Activated T-cell treated with anti-CD3 and anti-CD28 coated beads, Interleukin-2, amount 50 U/mL, for 72 hours (primary cell): ENCODE measurements at places on chromosomes 1 and 21. TPM values are rescaled to one million over a fixed set of nuclear protein-coding genes. Genes with fewer than 3 reads are reported as not detected.

DNA sequence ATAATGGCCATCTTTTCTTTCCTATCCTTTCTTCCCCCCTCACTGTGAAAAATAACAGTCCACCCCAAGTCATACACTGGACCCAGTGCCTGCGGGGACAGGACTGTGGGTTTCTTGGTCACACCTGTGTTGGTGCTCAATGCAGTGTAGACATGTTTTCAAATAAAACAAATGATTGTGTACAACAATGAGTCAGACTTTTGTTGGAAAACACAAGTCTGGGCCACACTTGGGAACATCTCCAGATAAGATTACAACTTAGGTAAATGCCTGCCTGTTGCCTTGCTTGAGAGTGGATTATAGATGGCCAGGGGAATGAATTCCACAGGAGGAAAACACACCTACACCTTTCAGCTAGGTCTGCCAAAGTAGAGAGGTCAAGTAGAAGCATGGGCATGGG lies 34.1 kb downstream of the PDPN start:
- H3K27ac ChIP-seq: no peak overlapping the region
- H3K36me3 ChIP-seq: no peaks in the 10 kb centered on the region
- no peak for DNase-seq
- no peaks in the 10 kb centered on the region for H3K4me1 ChIP-seq

GRCh38 chr21:33458861-33459260 lies 20.9 kb downstream of the TMEM50B start:
- H3K4me3 ChIP-seq: no peak overlapping the region
- no peak for DNase-seq
- H3K36me3 ChIP-seq: no peaks in the 10 kb centered on the region
- H3K4me1 ChIP-seq: no peaks in the 10 kb centered on the region
- no peaks in the 10 kb centered on the region for H3K27me3 ChIP-seq
- no peak overlapping the region for H3K27ac ChIP-seq

The OR6N2 gene
- total RNA-seq: not detected

The RIMKLA gene
- total RNA-seq: 0.79 TPM

DNA sequence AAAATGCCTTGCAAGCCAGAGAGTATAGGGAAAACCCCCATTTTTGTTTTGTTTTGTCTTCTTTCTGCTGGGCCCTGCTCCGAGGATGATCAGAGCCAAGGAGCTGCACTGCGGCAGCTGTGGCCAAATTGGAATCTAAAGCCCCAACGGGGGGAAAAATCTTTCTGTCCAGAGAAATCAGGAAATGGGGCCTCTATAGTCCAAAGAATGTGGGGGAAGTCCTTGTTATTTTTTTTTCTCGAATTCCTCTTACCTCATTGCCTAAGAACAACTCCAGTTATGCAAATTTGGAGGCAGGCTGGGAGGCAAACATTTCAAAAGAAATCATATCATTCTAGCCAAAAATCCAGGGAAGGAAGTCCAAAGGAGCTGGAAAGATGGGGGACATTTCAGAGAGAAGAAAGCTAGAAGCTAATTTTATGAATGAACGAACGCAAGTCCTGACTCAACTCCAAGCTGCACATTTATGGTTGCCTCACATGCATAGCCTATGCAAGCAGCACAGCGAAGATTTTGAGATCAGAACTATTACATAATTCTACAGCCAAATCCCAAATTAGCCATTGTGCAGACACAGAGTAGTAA lies 263.2 kb downstream of the KCTD3 start:
- H3K4me1 ChIP-seq: no peaks in the 10 kb centered on the region
- H3K36me3 ChIP-seq: no peaks in the 10 kb centered on the region
- DNase-seq: no peak
- H3K4me3 ChIP-seq: no peak overlapping the region
- H3K27me3 ChIP-seq: no peaks in the 10 kb centered on the region

The SLC35A3 gene
- 19.2 TPM for total RNA-seq

The CHIA gene
- total RNA-seq: not detected

The ARMH1 gene
- 108 TPM for total RNA-seq

DNA sequence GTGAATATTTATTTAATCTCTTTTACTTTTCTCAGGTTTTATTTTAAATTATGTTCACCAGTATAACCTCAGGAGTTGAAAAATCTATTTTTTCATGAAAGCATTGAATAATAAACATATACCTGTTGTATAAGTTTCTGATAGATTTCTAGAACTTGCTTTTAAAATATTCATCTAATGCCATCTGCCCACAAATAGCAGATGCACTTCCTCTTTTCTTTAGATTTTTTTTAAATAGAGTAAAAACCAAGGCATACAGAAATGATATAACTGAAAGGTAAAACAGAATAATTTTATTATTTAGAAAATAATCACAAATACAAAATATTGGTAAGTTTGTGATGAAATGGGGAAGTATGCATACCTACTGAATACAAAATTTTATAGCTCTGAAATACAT lies 130.7 kb upstream of the PRMT6 start:
- H3K36me3 ChIP-seq: peaks cover 2% of the 10 kb centered on the region
- no peak overlapping the region for H3K4me3 ChIP-seq
- no peaks in the 10 kb centered on the region for H3K27me3 ChIP-seq
- H3K27ac ChIP-seq: no peak overlapping the region
- H3K4me1 ChIP-seq: no peaks in the 10 kb centered on the region

- H3K4me3 ChIP-seq: peak overlapping the region; percentile 39
- peaks cover 23% of the 10 kb centered on the region for H3K4me1 ChIP-seq
- peaks cover 54% of the 10 kb centered on the region for H3K27me3 ChIP-seq
Measured at GRCh38 chr1:26991310-26992116, 2.0 kb upstream of the TRNP1 start.

- H3K36me3 ChIP-seq: peaks cover 11% of the 10 kb centered on the region
- peak overlapping the region; percentile 74 for H3K4me3 ChIP-seq
- peak; percentile 28 for DNase-seq
- H3K27ac ChIP-seq: peak overlapping the region; percentile 78
Measured at GRCh38 chr1:246364415-246364941, 142.6 kb downstream of the SMYD3 start.

DNA sequence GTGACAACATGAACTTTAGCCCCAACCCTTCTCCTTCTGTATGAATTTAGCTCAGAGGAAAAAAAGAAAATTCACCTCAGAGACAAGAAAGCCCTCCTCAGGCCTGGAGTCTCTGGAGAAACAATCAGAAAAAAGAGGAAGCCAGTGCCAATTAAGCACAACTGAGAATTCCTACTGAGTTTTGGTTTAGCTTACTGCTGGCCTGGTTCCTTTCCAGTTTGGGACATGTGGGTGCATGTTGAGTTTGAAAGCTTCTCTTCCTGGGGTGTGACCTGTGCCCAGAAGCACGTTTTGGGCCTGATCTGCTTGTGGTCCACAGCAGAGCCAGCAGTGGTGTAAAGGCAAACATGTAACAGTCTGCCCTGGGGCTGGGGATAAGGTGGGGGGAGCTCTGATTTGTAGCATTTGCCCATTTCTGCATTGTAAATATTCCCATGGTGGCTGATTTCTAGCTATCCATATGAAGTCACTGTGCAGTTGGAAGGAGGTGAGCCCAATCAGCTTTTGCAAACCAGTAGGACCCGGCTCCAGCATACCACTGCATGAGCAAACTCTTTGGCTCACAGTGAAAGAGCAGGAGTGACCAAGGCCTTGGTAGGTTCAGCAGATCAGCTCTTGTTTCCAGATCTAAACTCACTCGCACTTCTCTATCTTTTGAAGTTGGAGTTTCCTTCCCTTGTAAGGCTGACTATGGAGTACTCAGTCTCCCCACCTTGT lies 4.7 kb upstream of the THEM5 start:
- peaks cover 8% of the 10 kb centered on the region for H3K4me1 ChIP-seq
- H3K36me3 ChIP-seq: no peaks in the 10 kb centered on the region
- DNase-seq: no peak
- H3K27ac ChIP-seq: no peak overlapping the region

DNA sequence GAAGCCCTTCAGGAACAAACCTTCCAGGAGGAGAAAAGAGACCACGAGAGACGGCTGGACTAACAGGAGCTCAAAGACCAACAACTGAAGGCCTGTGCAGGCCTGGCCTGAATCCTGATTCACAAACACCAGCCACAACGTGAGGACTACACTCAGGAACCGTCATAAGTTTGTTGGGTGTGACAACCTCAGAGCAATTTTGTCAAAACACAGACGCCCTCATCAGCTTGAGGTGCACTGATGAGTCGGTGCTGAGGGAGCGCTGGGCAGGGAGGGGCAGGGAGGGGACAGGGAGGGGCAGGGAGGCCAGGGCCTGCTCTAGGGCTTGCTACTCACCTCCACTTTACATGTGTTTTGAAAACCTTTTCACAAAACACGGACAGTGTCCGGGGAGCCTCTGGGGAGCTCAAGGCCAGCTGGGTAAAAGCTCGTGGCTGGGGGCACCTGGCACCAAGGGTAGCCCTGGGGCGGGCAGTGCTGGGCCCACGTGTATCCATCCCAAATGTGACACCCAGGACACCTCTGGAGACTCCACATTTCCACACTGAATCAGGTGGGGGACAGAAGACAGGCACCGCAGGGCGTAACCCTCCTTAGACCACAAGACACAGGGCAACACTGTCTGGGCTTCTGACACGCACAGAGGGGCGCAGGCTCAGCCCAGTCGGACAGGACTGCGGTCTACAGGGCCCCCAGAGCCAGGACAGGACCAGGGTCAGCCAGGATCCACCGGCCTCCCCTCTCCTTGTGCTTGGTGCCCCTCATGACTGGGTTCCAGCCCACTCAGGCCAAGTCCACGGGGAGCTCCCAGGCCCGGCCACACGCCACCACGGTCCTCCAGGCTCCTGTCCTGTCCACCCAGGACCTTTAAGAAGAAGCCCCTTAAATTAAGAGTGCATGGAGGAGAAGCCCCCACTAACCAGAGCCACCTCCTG lies 16.5 kb downstream of the LSS start:
- H3K27ac ChIP-seq: no peak overlapping the region
- H3K27me3 ChIP-seq: no peaks in the 10 kb centered on the region
- no peak for DNase-seq
- H3K4me3 ChIP-seq: no peak overlapping the region
- H3K36me3 ChIP-seq: no peaks in the 10 kb centered on the region

The REG4 gene
- 5.8 TPM for total RNA-seq

GRCh38 chr1:18108299-18109057 lies 880 bp downstream of the IGSF21 start:
- DNase-seq: no peak
- H3K4me1 ChIP-seq: peaks cover 18% of the 10 kb centered on the region
- H3K27ac ChIP-seq: no peak overlapping the region
- no peaks in the 10 kb centered on the region for H3K36me3 ChIP-seq
- H3K27me3 ChIP-seq: peaks cover 71% of the 10 kb centered on the region
- no peak overlapping the region for H3K4me3 ChIP-seq

- DNase-seq: no peak
- no peaks in the 10 kb centered on the region for H3K4me1 ChIP-seq
- H3K27ac ChIP-seq: no peak overlapping the region
- peaks cover 9% of the 10 kb centered on the region for H3K27me3 ChIP-seq
- H3K36me3 ChIP-seq: no peaks in the 10 kb centered on the region
Measured at GRCh38 chr1:59193443-59194093, 103.3 kb upstream of the FGGY start.

GRCh38 chr1:200260597-200261335 lies 149.1 kb downstream of the ZNF281 start:
- no peaks in the 10 kb centered on the region for H3K27me3 ChIP-seq
- no peak overlapping the region for H3K4me3 ChIP-seq
- DNase-seq: no peak
- no peaks in the 10 kb centered on the region for H3K36me3 ChIP-seq

The RPS8 gene
- total RNA-seq: 2,862 TPM

DNA sequence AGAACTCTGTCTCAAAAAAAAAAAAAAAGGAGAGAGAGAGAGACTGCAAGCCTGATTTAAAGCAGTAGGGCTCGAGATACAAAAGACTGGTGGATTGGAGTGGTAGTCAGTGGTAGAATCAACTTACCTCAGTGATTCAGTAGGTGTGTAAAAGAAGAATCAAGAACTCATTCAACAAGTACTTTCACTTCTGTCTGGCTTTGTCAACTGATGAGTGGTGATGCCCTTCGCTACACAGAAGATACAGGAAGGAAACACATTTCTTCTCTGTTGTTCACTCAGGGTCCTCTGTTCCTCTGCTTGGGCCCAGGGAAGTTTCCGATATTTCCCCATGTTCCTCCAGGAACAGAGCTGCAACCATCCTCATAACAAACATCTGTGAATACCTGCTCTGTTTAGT lies 68.6 kb upstream of the COG2 start:
- H3K36me3 ChIP-seq: no peaks in the 10 kb centered on the region
- H3K4me3 ChIP-seq: no peak overlapping the region
- H3K27me3 ChIP-seq: peaks cover 78% of the 10 kb centered on the region
- no peak overlapping the region for H3K27ac ChIP-seq

The TTC22 gene
- 15.3 TPM for total RNA-seq

DNA sequence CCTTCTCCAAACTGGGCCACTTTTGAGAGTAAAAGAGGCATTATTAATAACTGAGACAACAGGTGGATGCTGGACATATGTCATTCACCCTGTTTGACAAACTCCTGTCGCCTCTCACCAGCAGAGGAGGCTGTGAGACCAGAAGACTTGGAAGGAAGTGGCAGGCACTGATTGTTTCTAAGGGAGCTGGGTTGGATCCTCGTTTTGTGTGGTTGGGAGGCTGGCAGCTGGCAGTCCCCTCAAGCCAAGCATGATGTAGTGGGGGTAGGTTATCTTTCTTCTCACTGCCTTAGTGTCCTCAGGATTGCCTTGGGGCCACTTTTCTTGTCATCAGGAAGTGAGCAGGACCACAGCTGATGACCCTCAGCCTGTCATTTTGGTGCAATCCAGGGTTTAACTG lies 86.5 kb upstream of the KCNJ15 start:
- no peak overlapping the region for H3K27ac ChIP-seq
- H3K27me3 ChIP-seq: no peaks in the 10 kb centered on the region
- no peak for DNase-seq
- H3K4me1 ChIP-seq: no peaks in the 10 kb centered on the region
- no peaks in the 10 kb centered on the region for H3K36me3 ChIP-seq

The NFIA gene
- 17.3 TPM for total RNA-seq

The RGS5 gene
- 5.3 TPM for total RNA-seq

DNA sequence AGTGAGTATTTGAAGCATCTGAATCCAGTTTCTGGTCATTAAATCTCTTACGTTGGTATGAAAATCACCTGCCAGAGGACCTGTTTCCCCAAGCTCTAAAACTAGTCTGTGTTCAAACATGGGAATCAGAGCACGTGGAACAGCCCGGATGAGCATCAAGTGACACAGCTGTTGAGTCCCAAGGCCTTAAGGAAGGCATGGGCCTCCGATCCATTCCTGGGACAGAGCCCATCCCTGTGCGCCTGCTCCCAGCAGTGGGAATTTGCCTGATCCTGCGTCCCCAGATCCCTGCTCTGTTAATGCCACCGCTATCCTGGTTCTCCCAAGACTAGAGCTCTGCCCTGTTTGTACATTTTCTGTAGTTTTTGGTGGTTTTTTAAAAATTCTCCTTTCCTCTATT lies 68.4 kb upstream of the FBXO28 start:
- H3K27me3 ChIP-seq: peaks cover 6% of the 10 kb centered on the region
- H3K4me1 ChIP-seq: peaks cover 4% of the 10 kb centered on the region
- DNase-seq: no peak
- H3K4me3 ChIP-seq: no peak overlapping the region
- no peak overlapping the region for H3K27ac ChIP-seq
- H3K36me3 ChIP-seq: no peaks in the 10 kb centered on the region

The GRIK3 gene
- total RNA-seq: not detected

The CNR2 gene
- 0.72 TPM for total RNA-seq
